ENCODE measurements at places on chromosomes 2 and 18.

DNA sequence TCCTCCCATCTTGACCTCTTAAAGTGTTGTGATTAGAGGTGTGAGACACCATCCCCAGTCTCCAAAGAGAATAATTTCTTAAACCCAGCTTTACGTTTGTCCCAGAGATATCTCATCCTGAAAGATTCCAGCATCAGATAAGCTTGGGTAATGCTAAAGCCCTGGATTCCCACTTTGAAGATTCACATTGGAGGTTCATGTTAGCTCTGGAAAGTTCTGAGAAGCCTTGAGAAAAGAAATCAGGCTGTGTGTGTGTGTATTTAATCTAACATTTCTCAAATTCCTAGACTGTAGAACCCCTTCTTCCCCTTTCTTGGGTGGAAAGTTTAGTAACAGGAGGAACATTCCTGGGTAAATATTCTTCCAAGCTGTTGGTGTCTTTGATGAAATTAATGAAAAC, 18.0 kb downstream of the ZNF532 start:
- DNase-seq, result no peak

- no peak for DNase-seq
These were observed 41.6 kb upstream of the OTOF start for GRCh38 chr2:26519396-26520147.

DNA sequence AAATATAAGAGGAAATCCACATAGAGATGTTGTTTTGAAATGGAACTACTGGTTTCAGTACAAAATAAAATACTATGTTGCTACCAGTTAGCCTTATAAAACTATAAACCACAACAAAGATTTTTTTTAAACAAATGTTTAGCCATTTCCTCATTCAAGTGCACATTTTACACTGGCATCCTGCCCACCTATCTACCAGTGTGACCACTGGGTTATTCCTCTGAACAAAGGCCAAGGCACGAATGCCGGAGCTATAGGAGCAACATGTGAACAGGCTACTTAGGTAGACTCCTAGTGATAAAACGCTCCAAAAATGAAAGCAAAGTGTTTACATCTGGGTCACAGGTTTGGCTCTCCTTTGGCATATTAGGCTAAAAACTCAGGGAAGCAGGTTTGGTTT, 31.8 kb upstream of the SULT1C4 start:
- no peak for DNase-seq

DNA sequence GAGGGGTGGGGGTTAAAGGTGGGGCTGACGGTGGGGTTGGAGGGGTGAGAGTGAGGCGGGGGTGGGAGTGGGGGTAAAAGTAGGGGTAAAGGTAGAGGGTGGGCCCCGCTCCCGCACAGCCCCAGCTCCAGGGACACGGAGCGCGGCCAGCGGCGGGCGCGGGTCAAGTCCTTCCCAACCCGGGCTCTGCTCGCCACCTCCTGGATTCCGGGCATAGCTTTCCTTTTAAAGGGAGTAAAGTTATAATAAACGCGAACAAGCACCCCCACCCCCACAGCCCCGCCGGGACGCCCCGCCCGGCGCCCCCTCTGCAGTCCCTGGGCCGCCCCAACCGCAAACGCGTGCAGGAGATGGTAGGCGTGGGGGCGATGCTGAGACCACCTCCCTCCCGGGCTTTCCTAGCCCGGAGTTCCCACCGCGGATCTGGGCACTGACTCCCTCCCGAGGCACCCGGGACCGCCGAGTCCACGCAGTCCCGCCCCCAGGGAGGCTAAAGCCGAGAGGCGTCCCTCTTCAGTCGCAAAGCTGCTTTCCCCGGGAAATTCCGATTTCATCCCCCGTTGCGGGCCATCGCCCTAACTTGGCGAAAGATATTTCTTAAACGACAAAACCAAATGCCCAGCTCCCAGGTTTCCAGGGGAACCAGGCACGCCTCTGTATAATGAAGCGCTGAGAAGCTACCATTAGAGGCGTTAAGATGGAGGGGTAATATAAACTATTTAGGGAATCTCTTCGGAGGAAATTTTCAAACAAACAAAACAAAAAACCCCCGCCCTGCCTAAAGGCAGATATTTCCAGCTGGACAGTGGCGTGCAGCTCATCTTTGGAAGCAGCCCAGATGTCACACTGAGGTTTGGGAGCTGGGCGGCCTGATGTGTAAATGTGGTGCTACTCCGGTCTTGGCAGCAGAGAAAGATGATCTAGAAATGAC, at the start of gene LIMS2:
TSS of gene LIMS2 (minus strand) at position 200 of the 931 bp plus-strand sequence. CDS start 506 bp downstream, outside the sequence.
- no peak for DNase-seq
